Activated CD4-positive, alpha-beta T cell treated with anti-CD3 and anti-CD28 coated beads for 48 hours (primary cell): ENCODE measurements at places on chromosomes 11 and 22.
A peak's percentile ranks its signal among the peaks of the same experiment; 100 is the strongest.

DNA sequence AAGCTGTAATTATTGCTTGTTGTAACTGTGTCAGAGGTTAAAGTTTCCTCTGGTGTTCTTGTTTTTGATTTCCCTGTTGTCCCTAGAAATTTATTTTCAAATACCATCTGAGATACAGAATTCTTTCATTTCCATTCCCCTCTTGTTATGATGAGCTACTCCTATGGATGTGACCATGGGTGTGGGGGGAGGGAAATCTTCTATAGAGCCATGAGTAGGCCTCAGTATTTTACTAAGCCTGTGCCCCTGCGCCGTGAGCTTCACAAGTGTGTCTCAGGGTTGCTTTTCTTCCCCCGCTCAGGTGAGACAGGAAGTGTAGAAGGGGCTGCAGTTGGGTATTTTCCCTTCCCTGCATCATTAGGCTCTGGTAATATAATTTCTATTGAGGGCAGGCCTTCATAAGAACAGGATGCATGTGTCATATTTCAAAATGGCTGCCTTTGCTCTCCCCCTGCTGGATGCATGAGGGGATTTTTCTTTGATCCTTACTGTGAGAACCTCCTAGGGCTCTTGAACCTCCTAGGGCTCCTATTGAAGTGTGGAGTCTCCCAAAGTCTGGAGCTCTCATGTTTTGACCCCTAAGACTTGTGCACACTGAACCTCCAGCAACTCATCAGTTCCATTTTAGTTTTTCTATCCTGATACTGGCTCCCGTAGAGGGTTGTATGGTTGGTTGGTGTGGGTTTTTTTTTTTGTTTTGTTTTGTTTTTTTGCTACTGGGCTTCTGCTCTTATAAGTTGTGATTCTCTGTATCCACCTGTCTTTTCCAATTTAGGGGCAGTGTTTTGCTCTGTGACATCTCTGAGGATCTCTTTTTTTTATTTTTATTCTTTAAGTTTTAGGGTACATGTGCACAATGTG, 658.2 kb downstream of the NTM start:
- peak; percentile 24 for DNase-seq

DNA sequence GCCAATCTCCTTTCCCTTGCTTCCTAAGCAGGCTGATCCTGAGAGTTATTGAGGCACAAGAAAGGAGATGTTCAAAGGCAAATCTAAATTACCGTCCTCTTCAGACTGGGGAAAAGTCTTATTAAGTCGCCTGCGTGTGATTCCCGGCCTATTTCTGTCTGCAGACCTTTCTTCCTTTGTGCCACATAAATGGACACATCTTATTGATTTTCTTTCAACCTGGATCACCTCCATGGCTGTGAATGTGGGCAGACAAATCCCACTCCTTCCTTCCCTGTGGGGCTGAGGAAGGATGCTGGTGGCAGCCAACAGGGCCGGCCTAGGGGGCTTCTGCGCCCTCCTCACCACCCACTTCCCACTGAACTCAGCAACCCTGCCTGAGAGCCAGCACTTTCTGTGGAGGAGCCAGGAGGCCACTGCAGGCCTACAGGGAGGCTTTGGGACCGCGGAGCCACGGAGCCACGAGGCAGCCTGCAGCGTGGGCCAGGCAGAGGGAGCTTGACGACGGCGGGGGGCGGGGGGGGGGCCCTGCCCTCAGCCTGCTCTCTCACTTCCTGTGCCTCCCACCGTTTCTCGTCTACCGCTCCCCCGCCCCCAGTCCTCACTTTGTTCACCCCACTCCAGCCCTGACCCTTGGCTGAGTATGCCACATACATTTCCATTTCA, 73.6 kb upstream of the LMO1 start:
- DNase-seq, result no peak

DNA sequence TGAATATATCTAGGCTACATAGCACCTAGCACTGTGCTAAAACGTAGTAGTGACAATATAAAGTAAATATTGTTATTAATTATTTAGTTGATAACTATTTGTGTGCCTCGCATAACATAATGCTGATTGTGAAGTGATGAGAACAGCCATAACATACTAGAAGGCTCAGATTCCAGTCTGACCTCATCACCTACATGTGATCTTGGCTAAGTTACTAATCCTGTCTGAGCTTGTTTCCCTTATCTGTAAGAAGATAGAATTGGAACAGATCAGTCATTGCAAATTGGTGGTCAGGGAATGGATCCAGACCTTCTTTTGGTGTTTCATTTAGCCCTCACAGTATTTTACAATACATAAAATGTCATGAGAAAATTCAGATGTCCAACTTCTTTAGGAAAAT, 103.4 kb upstream of the SEZ6L start:
- DNase-seq, result no peak

- peak; percentile 62 for DNase-seq
These were observed 17.3 kb downstream of the EPS8L2 start for GRCh38 chr11:723120-723883.

GRCh38 chr11:27159335-27159679, 118.7 kb downstream of the BBOX1 start:
- no peak for DNase-seq

DNA sequence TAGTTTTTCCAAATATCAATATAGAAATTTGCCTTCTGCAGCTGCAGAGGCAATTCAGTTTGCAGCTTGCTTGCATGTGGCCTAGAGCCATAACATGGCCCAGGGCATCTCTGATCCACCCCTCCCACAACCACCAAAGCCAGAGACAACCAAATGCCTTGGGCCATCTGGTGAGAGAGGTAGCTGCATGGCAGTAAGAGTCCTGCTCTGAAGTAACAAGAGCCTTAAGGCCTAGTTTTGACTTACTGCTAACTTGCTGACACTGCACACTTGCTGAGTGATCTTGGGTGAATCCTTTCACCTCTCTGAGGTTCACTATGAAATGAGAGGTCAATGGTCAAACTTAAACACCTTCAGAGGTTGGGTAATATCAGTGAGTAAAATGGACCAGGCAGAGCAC, 4.9 kb upstream of the SPECC1L start:
- no peak for DNase-seq

DNA sequence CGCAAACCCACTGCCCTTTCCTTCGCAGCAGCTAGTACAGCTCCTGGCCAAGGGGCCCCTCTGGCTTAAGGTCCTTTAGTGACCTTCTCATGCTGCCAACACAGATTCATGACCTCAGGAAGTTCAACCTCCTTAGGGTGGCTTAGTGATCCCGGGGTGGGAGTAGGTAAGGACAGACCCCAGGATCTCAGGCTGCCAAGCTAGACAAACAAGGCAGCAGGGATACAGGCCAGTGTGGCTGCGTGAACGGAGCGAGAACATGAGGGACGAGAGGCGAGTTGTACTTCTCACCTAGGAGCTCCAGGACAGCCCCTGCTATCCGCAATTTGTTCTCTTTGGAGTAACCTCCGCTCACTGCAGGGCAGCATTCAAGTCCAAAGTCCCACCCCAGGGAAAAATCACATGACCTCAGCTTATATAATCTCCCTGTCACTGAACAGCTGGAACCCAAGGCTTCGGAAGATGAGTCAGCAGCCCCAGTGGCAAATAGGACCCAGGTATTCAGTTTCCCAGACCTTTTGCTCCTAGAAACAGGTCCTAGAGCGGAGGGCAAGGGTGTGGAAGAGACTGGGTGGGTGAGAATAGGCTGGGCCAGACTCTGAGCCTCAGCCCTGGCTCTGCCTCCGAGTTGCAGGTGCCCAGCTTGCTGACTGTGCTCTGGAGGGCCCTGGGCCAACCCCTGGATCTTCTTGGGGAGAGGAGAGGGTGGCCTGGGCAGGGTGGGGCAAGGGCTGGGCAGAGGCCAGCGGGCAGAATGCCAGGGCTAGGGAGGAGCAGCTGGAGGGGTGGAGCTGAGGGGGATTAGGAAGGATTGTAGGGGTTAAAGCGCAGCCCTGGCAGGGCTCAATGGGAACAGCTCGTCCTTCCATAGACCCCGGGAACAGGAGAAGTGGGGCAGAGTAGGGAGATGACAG, 13.1 kb downstream of the USP2 start:
- no peak for DNase-seq

GRCh38 chr11:69700278-69701140, 3.3 kb downstream of the FGF19 start:
- no peak for DNase-seq

DNA sequence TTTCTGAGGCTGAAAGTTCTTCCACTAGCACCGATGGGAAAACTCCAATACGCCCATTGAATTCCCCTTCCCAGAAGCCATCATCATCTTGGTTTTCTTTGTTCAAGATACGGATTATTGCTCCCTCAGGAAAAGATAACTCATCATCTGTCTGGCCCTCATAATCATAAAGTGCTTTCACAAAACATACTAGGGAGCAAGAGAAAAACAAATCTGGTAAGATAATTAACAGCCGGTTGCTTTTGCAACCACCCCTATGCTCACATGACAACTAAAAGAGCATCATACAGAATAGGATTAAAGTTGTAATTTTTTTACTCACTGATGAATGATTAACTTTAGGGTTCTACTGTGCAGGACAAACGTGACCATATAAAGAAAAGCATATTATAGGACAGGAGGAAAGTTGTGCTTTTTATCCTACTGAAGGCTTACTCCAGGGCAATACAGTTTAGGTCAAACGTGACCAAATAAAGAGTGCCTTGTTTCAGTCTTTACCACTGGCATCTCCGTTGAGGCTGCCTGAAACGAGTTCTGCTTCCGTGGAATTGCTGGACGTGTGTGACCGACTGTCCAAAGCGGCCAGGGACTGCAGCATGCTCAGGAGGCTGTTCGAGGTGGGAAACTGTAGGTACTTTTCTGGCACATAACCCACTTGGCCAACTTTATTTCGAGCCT, 28.6 kb downstream of the ATG16L2 start:
- no peak for DNase-seq

DNA sequence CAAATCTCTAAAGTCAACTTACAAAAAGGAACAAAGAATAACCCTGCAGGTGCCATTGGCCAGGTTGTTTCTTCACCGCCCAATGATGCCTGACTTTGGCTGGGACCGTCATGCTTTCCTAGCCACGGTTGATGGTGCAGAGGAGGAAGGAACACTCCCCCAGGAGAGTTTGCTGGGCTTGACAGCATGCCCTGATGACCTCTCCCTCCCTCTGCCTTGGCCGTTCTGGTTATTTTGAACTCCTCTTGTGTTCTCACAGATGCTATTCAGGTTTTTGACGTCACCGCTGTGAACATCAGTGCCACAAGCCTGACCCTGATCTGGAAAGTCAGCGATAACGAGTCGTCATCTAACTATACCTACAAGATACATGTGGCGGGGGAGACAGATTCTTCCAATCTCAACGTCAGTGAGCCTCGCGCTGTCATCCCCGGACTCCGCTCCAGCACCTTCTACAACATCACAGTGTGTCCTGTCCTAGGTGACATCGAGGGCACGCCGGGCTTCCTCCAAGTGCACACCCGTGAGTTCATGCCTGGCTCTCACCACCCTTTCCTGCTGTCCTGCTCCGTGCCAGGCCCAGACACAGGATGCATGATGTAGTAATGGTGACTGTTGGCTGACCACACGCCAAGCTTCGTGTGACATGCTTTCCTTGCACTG, 89.0 kb upstream of the OR4B1 start:
- DNase-seq, result no peak

DNA sequence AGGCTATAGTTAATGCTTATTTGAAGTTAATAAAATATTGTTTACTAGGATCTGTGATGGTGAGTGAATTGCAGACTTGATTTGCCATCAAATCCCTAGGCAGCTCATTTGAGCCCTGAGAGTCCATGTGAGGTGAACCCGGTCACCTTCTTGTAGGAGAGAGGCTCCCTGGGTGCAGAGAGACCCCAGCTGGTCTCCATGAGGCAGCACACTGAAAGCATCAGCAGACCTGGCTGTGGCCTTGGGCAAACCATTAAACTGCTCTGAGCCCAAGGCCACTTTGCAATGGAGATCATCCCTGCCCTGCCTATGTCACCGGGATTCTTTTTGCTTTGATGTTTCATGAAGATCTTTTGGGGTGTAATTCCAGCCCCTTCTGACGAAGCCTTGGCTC, 125.2 kb downstream of the MICAL2 start:
- DNase-seq, result peak; percentile 34

- DNase-seq, result no peak
These were observed 20.1 kb downstream of the TSPAN18 start for GRCh38 chr11:44746894-44747293.

- peak; percentile 97 for DNase-seq
These were observed 54.2 kb downstream of the GRAMD4 start for GRCh38 chr22:46674367-46674781.

- no peak for DNase-seq
These were observed 104.3 kb downstream of the MAML2 start for GRCh38 chr11:96238563-96239135.

DNA sequence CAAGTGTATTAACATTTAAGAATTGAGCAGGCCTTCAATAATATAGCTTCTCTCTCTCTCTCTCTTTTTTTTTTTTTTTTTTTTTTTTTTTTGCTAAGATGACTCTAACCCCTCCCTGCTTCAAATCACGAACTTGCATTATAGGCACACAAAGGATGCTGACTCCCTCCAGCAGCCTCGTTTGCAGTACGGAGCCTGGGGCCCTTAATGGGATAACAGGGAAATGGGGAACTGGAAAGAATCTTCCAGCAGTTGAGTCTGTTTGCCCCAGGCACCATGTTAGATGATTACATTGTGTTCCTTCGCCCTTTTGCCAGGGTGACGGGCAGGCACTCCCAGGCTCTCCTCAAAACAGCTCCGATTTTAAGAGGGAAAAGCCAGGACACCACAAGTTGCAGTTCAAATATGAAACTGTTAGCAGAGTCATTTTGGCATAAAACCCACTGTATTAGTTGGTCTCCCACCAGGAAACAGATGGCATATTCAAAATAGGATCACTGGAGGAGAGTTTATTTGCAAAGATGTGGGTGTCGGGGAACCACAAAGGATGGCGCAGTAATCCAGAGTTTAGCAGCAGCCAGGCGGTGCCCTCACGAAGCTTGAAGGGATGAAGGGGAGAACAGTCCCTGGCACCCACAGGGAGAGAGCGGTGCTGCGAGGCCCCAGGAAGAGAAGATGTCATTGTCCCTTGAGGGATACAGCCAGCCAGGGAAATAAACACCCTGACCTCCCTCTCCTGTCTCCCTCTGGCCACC, 26.5 kb upstream of the TREH start:
- DNase-seq, result no peak

DNA sequence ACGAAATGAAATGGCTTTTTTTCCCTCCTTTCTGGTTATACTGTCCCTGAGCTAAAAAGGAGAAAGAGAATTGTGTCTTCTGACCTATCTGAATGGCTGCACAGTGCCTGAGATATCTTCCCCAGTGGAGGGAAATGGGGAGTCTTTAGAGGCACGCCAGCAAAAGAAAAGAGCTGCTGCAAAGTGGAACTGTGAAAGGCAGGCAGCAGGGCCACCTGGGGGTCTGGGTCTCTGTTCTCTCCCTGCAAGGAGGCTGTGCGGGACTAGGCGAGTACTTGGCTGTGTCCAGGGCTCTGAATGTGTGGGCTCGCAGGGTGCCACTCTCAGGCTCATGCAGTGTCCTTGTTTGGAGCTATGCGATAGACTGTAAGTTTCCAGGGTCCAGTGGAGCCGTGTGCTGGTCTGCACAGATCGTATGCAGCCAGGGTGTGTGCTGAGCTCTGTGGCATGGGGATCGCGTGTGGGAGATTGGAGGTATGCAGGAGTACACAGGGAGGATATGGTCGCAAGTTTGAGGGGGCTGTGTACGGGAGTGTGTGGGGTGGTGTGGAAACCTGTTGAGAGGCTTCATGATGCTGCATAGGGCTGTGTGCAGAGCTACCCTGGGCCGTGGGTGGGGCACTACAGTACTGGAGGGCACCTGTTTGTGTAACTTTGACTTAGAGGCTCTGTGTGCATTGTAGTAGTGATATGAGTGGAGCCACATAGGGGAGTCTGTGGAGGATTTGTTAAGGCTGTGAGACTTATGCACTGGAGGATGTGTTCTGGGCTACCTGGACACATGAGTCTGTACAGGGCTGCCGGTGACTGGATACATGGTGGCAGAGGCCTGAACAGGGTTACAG, 70.1 kb upstream of the OLFML1 start:
- DNase-seq, result no peak

- no peak for DNase-seq
These were observed 171.9 kb downstream of the NCAM1 start for GRCh38 chr11:113133071-113133470.
